ENCODE measurements at places on chromosomes 4 and X.

DNA sequence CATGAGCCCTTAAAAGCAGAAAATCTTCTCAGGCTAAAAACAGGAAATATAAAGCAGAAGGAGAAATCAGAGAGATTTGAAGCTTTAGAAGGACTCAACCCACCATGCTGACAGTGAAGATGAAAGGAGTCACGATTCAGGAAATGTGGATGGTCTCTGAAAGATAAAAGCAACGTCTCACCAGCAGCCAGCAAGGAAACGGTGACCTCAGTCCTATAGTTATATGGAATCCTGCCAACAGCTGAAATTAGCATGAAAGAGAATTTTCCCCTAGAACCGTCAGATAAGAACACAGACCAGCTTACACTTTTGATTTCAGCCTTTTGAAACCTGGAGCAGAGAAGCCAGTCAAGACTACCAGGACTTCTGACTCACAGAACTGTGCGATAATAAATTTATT, 715.7 kb upstream of the HTR2C start:
- no peak for DNase-seq

GRCh38 chrX:26925088-26925487, 538.1 kb downstream of the PPP4R3C start:
- DNase-seq, result no peak

DNA sequence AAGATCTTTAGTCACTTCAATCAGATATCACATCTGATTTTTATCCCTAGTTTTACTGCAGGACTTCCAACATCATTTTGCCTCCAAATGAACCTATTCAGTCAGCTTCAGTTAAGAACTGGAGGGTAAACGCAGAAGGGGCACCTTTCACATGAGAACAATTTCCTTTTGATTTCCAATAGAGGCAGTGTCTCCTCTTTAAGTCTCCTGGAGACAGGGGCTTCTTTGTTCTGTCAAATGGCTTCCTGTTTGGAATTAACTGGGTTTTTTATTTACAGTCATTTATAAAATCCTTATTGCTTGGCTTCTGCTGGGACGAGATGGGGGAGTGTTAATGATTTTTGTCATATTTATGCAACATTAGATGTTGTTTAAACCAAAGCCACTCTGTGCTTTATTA, 164.0 kb downstream of the STK32B start:
- DNase-seq, result no peak

- DNase-seq, result no peak
These were observed 84.2 kb downstream of the HPRT1 start for GRCh38 chrX:134544135-134544512.

GRCh38 chr4:95386410-95386809, 162.4 kb downstream of the UNC5C start:
- no peak for DNase-seq

- no peak for DNase-seq
These were observed 36.8 kb upstream of the NAP1L5 start for GRCh38 chr4:88734403-88734949.

- no peak for DNase-seq
These were observed 1459.8 kb downstream of the RAPGEF2 start for GRCh38 chr4:160562661-160563060.

GRCh38 chrX:41599507-41599906, 89.3 kb upstream of the GPR34 start:
- no peak for DNase-seq

- DNase-seq, result no peak
These were observed 807 bp downstream of the SEL1L3 start for GRCh38 chr4:25861951-25862410.

GRCh38 chr4:22688236-22688635, 4.5 kb upstream of the GBA3 start:
- no peak for DNase-seq

- DNase-seq, result no peak
These were observed 1141.1 kb downstream of the STIM2 start for GRCh38 chr4:28001698-28002097.
